NCI-H345 (cell line): ENCODE measurements at places on chromosomes 16 and 17.

DNA sequence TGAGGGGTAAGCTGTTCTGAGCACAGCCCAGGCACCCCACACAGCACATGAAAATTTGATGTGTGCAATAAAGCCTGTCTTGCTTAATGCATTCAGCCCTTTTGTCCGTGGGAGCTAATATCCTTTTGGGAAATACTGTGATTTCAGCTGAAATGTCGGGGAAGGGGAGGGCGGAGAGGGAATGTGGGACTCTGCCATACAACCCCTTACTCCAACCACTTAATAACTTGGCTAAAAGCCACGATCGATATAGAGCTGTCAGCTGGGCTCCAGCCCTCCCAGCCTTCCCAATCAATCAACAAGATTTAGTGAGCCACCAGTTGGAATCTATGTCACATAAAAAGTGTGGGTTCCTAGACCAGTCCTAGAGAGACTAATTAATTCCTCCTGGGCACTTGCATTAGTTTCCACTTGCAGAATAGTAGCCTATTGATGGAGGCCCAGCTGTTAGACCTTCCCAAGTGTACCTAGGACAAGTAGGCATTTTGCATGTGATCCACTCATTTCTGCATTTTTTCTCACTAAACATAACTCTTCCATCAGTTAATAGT, 82.7 kb upstream of the PIRT start:
- DNase-seq, result no peak

DNA sequence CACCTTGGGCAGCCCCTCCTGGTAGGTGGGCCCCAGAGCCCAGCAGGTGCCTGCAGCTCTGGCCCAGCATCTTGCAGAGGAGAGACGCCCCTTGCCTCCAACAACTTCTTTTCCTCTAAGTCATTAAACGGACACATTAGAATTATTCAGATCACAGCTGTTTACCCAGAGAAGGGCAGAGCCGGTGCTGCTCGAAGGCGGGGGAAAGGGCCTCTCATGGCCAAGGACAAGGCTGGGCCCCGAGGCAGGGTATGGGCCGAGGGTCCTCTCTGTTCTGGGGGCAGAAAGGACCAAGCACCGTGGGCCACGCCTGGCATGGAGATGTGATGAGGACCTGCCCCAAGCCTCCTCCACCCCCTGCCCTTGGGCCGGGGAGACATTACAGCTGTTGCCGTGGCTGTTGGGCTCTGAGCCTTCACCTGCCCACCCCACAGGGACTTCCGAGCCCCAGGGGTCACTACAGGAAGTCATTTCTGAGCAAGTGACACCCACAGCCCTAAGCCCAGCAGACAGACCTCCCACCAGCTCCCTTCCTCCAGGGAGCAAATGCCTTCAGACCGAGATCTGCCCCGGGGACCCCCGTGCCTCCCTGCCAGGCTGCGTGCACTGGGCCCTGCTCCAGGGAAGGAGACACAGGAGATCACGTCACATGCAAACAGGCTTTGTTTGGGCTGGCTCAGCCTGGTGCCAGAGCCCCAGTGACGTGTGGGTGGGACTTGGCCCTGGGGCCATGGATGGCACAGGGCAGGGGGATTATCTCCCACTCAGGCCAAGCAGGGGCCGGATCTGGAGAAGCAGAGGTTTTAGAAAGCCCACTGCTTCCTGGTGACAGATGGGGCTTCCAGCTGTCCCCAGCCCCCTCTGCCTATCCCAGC, 699 bp upstream of the PVALEF start:
- no peak for DNase-seq

DNA sequence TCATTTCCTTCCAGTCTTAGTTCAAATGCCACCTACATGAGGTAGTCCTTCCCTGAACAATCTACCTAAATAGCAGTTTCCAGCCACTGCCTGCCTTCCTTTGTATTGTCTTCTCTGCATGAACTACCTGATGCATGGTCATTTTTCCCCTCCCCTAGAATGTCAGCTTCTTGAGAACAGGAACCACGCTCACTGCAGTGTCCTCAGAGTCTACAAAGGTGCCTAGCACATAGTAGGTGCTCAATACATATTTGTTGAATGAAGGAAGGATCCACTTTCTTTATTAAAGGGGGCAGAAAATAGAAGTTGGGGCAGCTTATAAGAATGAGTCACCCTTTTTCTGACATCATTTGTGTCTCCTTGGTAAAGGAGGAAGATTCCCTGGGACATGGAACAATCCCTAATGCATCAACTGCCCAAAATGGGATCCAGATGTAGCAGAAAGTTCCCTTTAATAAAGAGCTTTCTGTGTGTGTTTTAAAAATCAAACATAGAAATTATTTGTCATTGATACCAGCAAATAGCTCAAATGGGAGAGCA, 4.4 kb upstream of the CYLD start:
- DNase-seq, result no peak

GRCh38 chr16:11109566-11109965, 146.4 kb downstream of the SOCS1 start:
- DNase-seq, result no peak

DNA sequence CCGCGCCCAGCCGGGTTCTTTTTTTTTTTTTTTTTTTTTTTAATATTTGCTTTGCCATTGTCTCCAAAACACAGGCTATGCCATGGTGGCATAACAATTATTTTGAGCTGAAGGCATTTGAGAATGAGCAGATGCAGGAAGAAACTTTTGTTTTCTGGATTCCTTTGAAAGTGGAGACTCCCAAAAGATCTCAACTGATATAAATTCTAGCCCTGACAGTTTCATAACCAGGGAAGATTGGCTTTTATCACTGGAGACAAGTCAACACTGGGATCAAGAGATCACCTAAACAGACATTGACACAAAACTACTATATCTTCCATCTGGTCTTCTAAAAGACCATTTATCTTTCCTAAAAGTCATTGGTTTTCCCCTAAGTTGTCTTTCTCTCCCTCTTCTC, 10.1 kb upstream of the PRKCA start:
- DNase-seq, result no peak
